ENCODE measurements at places on chromosomes 13 and 19.

- DNase-seq: no peak
These were observed 50.1 kb upstream of the SPACA7 start for GRCh38 chr13:112325920-112326645.

GRCh38 chr19:13093407-13094105 lies 9.1 kb downstream of the LYL1 start:
- peak; percentile 83 for DNase-seq

GRCh38 chr13:42798118-42798517 lies 16.7 kb downstream of the FAM216B start:
- no peak for DNase-seq

GRCh38 chr13:98910501-98910951 lies 67.3 kb downstream of the DOCK9 start:
- peak; percentile 71 for DNase-seq

- DNase-seq: no peak
These were observed 6.4 kb upstream of the ERICH6B start for GRCh38 chr13:45621950-45622349.

Data from activated CD4-positive, alpha-beta T cell treated with anti-CD3 and anti-CD28 coated beads, Interleukin-2, Interleukin-4, amounts not matched to agents 100 ng/mL and 50 ng/mL, durations not matched to agents 16 hours and 8 hours (primary cell).